ENCODE measurements at places on chromosomes 6 and 20.

DNA sequence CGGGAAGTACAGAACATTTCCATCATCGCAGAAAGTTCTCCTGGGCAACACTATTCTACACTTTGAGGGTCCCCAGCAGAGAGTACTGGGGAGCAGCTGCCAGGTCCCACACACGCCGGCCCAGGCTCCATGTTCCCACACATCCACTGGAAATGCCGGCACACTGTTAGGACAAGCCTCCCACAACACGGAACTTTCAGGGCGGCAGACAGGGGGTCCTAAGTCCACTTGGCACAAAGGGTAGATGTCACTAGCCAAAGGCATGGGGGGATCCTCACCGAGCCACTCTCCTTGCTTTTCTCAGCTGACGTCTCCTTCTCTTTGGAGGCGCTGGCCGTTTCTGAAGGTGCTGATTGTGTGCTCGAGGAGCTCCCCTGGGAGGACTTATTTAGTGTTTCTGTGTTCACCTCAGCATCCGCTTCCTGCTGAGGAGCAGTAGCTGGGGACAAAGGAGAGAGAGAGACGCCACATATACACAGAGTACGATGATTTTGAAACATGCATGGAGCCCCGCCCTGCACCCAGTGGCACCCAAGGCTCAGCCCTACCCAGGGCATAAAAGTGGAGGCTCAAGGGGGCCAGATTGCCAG lies 135.4 kb downstream of the ZMYND8 start:
- no peak for DNase-seq

- no peak for DNase-seq
These were observed 5.1 kb upstream of the KIAA0408 start for GRCh38 chr6:127464161-127464880.

DNA sequence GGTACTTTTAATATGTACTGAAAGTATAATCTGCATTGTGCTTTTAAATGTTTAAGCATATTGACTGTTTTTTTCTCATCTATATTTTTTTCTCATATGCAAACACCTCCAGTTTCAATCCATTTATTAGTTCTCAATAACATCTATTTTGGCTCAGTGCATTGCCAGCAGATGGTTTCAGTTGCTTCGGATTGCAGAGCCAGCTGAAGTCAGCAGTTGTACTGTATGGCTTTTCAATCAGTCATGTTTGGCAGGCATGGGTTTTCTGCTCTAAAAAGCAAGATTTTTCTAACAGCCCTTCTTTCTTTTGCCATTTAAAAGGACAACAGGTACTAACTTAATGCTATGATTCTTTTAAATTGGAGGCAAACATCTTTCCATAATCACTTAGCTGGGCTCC lies 121.2 kb downstream of the CD109 start:
- DNase-seq, result no peak

DNA sequence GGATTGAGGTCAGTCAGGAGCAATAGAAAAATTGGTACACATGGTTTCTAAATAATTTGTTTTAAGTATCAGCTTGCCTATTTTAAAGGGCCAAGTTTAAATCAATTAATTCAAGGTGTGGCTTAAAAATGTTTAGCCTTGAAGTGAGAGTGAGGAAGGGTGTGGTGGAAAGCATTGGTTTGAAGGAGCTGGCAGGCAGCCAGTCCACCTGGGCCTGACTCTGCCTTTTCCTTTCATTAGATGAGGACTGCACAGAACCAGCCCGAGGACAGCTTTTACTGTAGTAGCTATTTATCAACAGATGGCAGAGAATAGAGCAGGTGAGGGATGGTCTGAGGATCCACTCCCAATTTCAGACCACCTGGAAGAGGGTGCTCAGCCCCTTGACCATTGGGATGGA lies 42.4 kb downstream of the DHX35 start:
- DNase-seq, result no peak

DNA sequence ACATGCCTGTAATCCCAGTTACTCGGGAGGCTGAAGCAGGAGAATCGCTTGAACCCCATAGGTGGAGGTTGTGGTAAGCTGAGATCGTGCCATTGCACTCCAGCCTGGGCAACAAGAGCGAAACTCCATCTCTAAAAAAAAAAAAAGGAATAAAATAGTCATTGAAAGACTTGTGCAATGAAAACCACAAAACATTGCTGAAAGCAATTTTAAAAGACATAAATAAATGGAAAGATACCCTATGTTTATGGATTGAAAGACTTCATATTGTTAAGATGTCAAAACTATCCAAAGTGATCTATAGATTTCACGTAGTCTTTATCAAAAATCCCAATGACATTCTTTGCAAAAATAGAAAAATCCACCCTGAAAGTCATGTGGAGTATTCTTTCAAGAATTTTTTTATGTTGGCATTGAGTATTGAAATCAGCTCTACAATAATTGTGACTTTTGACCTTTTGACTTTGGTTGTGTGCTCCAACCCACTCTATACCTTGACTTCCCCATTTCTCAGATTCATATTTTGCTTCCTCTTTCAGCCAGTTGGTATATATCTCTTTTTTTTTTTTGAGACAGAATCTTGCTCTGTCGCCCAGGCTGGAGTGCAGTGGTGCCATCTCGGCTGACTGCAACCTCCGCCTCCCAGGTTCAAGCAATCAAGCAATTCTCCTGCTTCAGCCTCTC lies 45.5 kb upstream of the SLC23A2 start:
- DNase-seq, result no peak

GRCh38 chr6:36387440-36388303 lies at the start of gene ETV7:
ETV7 (minus strand) TSS chr6:36387669; CDS start chr6:36387541, 128 bp downstream.
- DNase-seq, result peak; percentile 7

GRCh38 chr20:63772781-63773518 lies 33.4 kb downstream of the SLC2A4RG start:
- DNase-seq, result no peak

DNA sequence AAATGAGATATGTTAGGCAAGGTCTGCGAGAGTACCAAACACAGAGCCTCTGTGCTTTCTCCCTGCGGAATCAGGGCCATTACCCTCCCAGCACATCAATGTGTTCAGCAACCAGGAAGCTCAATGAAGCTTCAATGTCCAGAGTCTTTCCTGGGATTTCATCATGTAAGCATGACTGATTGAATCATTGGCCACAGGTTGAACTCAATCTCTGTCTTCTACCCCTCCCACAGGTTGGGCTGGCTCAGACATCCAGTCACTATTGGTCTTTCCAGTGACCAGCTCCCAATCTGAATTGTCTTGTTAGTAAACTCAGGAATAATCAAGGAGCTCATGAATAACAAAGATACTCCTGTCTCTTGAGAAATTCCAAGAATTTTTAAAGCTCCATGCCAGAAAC lies 2.7 kb upstream of the DTD1 start:
- no peak for DNase-seq

DNA sequence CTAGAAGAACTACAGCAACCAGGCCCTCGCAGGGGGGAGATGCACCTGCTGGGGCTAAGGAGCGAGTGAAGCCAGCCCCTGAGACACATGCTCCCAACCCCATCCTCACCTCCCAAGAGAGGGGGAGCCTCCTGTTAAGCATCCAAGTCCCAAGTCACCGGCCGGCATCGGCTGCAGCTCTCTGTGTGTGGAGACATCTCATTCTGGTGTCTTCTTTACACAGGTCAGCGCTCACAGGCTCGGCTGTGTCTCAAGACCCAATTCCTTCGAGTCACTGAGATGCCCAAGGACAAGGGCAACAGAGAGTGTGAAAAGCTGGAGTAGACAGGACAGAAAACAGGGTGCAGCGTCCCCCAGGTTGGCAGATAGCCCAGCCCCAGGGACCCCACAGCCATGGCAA lies 21.1 kb upstream of the MRGBP start:
- no peak for DNase-seq

DNA sequence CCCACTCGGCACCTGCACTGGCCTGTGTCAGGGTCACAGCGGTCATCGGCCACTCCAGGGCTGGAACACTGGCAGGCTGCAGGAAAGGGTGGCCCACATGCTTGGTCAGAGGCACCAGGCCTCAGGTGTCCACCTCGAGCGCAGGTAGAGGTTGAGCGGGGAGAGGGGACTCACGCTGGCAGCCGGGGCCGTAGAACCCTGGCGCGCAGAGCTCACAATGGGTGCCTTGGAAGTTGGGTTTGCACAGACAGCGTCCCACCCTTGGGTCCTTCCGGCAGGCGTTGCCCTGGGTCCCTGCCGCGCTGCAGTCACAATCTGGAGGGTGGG lies 28.9 kb downstream of the LAMA5 start:
- no peak for DNase-seq

DNA sequence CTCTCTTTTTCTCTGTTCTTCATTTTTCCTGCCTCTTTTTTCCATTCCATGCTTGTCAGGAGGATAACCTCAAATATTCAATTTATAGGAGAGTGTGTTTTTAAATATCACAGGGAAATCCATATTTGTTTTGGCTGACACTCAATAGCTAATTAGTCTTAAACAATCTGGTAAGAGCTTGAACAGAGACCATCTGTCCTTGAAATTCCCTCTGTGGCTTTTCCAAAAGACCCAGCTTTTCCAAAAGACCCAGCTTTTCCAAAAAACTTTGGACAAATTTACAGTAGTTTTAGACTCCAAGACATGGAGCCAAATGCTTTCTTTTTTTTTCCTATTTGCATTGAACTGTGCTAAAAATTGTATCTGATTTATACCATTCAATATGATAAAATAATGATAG lies 127.4 kb upstream of the FAM83B start:
- DNase-seq, result no peak

GRCh38 chr6:146851837-146852236 lies 253.1 kb downstream of the ADGB start:
- DNase-seq, result peak; percentile 80

DNA sequence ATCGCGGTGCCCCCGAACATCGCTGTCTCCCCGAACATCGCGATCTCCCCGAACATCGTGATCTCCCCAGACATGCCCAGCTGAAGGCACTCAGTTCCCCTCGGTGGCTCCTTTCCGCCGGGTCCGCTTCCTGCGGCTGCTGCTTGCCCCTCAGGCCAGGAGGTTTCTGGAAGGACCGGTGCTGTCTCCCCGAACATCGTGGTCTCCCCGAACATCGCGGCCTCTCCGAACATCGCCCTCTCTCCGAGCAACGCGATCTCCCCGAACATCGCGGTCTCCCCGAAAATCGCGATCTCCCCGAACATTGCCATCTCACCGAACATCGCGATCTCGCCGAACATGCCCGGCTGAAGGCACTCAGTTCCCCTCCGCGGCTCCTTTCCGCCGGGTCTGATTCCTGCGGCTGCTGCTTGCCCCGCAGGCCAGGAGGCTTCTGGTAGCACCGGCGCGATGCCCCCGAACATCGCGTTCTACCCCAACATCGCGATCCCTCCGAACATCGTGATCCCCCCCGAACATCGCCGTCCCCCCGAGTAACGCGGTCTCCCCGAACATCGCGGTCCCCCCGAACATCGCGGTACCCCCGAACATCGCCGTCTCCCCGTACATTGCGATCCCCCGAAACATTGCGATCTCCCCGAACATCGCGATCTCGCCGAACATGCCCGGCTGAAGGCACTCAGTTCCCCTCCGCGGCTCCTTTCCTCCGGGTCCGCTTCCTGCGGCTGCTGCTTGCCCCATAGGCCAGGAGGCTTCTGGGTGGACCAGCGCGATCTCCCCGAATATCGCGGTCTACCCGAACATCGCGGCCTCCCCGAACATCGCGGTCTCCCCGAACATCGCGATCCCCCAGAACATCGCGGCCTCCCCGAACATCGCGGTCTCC lies 808 bp downstream of the ULBP1 start:
- no peak for DNase-seq

- no peak for DNase-seq
These were observed 214.3 kb upstream of the MARCKS start for GRCh38 chr6:113642714-113643406.

DNA sequence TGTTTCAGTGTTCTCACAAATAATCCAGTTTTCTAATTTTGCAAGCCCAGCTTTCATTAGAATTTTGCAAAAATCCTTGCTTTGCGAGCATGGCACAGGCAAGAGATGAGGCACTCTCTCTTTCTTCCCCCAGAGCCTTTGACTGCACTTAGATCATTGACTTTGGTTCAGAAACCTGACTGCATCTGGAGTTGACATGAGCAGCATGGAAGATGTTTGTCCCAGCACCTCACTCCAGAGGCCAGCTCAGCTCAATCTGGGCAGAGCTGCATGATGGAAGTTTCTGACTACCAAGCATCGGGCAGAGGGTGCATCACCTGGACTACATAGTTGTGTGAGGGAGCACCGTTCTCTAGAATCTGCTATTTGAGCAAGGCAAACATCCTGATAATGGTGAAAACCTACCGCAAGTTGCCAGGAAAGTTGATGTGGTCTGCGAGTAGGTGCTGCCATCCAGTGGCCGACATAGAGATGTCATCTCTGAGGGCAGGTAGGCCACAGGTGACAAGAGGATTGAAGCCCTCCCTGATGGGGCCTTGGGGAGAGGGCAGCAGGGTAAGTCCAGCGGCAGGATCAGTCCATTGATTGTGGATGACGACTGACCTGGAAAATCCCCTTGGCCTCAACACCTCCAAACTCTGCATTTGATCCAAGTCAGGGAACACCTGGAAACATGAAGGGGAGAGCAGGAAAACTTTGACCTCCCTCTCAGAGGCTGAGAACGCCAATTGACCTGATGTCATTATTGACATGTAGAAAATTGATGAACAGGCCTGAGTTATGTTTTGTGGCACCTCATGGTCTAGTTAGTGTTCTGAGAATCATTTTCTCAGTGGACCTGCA lies 3.8 kb upstream of the LPA start:
- DNase-seq, result no peak

- DNase-seq, result no peak
These were observed 3.6 kb upstream of the FOXC1 start for GRCh38 chr6:1605893-1606779.

GRCh38 chr6:3281631-3282475 lies 23.1 kb downstream of the PSMG4 start:
- DNase-seq, result no peak

DNA sequence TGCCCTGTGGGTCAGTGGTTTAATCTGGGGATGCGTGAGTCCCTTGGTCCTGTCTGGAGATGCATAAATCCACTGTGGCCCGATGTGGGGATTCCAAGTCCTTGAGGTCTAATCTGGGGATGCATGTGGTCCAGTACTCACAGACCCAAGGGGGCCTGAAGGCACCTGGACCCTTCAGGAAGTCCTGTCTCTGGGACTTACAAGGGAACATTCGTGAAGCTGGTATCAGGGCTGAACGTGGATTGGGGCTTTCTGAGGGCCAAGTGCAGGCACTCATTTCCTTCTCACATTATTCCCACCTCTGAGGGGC lies 25.2 kb upstream of the GTSF1L start:
- DNase-seq, result no peak

GRCh38 chr6:90351696-90352095 lies 55.1 kb upstream of the BACH2 start:
- no peak for DNase-seq

DNA sequence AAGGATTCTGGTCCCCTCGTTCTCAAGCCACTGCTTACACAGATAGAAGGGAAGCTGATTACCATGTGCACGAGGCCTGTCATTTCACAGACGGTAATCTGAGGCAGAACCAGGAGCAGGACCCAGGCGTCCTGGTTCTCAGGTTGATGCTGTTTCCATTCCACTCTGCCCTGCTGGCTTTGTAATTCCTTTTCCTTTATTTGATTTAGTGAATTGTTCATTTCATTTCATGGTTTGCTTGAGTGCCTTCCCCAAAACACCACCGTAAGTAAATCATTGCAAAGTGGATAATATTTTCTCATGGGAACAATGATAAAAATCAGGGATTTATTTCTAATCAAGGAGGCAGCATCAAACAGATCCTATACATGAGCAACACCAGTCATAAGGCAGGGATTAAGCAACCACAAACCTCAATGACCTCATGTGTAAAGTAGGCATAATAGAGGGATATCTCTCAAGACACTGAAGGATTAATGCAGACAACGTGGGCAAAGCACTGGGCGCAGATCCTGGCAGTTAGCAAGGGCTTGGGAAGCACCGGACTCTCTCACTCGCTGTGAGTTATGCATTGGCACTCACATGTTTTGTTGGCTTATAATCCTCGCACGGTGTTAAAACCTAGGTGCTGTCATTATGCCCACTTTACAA lies 229.5 kb upstream of the FOXQ1 start:
- no peak for DNase-seq

GRCh38 chr6:108727966-108728730 lies 120.1 kb upstream of the ARMC2 start:
- no peak for DNase-seq

Data from T-helper 2 cell (primary cell).